EL (cell line): ENCODE measurements at places on chromosomes 2 and 18.
A peak's percentile ranks its signal among the peaks of the same experiment; 100 is the strongest.

GRCh38 chr2:30666266-30666874 lies 140.9 kb downstream of the CAPN13 start:
- DNase-seq = peak; percentile 92

DNA sequence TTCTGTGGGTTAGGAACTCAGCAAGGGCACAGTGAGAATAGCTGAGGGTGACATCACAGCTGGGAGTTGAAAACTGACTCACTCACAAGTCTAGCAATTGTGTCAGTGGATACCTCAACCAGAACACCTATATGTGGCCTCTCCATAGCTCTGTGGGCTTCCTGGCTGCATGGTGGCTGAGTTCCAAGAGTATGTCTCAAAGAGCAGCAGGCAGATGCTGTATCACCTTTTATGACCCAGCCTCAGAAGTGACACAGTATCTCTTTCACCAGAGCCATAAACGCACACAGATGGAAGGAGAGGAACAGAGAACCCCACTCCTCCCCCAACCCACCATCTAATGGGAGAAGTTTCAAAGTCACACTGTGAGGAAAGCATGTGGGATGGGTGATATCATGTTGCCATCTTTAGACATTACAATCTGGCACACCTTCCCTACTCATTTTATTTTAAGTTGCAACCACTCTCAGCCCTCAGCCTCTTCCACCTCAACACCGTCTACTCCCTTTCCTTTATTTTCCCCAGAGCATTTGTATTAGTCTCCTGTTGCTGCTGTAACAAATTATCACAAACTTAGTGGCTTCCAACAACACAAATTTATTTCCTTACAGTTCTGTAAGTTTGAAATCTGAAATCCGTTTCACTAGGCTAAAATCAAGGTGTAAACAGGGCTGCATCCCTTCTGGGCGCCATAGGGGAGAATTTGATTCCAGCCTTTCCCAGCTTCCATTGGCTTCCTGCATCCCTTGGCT lies 134.6 kb upstream of the SPATS2L start:
- peak; percentile 52 for DNase-seq

DNA sequence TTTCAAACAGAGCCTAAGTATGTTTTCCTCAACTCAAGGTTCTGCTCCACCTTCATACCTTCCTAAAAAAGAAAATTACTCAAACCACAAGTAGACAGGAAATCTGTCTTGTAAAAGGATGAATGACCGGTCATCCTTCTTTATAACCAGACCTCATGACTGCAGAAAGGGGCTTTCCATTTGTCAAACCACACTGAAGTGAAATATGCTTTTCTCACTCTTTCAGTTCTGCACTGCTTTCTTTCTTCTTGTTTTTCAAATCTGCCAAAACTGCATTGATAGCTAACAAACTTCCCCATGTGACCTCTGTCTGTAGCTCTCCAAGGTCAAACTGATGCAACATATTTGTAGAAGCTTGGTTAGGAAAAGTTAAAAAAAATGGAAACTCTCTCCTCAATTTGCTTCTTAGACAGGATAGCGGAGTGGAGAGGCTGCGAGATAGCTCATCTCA lies 308.9 kb upstream of the CCDC68 start:
- no peak for DNase-seq

DNA sequence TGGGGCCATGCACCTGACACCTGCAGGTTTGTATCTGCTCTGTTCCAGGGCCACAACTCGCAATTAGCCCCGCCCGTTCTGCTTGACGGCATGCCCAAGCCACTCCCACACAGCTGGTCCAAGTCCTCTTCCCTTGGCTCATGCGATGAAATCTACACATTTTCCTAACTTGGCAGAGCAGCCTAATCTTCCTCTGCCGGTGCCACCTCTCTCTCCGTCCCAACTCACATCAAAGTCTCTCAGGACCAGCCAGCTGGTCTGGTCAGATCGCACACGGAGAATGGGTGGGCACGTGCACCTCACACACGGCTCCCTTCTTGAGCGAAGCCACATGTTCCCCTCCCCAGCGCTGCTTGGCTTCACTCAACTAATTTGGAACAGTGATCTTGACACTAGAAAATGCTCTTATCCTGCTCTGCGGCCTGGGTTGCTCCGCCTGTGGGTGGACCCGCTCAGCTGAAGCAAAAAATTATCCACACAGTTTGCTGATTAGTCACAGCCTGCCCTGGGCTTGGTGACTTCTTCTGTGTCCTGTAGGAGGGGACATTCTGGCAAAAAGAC lies 176.7 kb downstream of the NRP2 start:
- DNase-seq = peak; percentile 50

DNA sequence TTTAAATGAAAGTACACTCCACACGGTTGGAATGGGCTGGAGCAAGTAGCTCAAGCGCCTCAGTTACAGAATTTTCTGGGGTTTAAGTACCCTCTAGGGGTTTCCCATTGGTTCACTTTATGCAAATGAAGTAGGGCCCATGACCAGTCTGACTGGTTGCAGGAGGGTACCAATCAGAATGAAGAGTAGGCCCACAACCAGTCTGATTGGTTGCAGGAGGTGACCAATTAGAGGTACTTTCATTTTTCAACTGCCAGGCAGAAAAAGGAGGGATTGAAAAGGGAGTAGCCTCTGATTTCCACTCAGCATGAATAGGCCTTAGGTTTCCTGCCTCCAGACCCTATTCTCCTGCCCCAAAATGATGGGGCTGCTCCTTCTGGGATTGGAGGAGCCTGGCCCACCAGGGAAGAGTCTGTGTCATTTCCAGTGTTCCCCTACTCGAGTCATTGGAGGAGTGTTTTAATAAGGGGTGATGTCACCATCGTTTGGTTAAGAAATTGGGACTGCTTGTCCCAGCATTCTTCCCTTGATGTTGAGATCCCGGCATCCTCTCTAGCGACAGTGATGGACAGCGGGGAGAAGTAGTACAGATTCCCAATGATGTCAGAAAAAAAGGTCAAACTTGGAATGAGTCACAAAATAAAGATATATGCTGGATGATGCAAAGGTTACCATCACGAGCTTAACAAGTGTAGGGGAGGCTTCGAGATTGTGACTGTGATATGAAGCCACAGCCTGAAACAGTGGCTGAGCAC lies 210.4 kb downstream of the SH3BP4 start:
- peak; percentile 46 for DNase-seq

- DNase-seq = no peak
Measured at GRCh38 chr2:74149247-74149525, 1.5 kb upstream of the BOLA3 start.

GRCh38 chr2:106068451-106068850 lies 125.7 kb downstream of the UXS1 start:
- DNase-seq = no peak

DNA sequence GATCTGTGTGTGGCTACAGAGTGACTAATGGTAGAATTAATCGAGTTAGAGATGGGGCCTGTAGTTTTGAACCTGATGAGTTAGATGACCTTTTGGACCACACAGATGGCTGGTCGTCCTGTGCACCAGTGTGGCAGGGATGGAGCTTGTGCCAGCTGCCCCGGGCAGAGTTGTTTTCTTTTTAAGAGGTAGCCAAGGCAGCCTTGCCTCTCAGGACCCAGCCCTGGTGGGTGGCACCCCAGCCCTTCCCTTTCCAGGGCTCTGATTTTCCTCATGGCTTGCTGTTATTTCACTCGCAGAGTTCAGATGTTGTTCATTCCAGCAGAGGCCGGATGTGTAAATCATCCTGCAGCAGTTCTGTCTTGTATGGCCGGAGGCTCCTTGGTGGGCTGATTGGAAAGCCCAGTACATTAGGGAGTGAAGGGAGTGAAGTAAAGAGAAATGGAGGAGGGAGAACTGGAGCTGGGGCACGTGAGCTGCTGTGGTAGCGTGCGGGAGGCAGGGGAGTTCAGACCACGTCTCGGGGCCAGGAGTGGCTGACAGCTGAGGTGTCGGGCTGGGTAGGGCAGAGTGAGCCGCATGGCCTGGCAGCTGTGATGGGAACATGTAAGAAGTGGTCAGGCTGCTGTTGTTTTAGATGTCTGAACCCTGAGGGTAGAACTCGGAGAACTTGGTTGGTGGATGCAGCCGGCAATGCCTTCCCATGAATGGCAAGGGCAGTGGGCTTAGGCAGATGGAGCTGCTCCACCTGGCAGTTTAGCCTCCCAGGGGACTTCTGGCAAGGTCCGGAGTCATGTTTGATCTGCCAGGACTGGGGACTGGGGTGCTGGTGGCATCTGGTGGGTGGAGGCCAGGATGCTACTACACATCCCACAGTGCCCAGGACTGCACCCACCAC lies 28.8 kb downstream of the ASAP2 start:
- DNase-seq = peak; percentile 93

DNA sequence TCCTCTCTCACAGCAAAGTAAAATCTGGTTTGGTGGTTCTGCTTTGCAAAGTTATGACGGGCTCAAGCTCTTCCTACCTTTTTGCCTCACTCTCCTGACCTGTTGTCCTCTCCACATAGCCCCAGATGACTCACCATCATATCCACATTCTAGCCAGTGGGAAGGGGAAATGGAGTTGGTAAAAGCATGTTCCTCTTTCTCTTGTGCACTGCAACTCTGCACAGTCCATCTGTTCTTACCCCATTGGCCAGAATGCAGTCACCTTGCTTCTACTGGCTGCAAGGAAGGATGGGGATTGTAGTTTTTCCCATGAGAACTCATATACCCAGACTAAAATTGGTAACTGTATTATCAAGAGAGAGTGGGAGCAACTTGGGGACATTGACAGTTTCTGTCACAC lies 50.4 kb upstream of the SMIM21 start:
- peak; percentile 43 for DNase-seq

GRCh38 chr18:13488281-13488929 lies 238.0 kb downstream of the FAM210A start:
- DNase-seq = no peak
